8988T (cell line): ENCODE measurements at places on chromosomes 6 and 20.

DNA sequence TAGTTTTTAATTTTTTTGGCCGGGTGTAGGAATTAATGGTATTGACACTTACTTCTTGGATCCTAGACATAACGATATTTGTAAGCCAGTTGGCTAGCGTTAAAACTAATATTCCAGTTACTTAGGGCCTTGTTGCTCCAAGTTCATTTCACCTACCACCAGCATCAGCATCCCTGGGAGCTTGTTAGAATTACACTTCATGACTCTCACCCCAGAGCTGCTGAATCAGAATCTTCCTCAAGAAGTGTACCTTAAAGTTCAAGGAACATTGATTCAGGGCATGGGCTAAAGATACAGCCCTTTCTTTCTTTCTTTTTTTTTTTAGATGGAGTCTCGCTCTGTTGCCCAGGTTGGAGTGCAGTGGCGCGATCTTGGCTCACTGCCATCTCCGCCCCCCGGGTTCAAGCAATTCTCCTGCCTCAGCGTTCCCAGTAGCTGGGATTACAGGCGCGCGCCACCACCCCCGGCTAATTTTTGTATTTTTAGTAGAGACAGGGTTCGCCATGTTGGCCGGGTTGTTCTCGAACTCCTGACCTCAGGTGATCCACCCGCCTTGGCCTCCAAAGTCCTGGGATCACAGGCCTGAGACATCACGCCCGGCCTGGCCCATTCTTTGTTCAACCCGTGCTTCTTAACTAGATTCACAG is 1.1 kb downstream of the SLX4IP start:
- no peak for DNase-seq

GRCh38 chr20:49792006-49792405 is 20.6 kb upstream of the SLC9A8 start:
- DNase-seq, result no peak

- DNase-seq, result no peak
Measured at GRCh38 chr6:30200551-30201281, 12.5 kb downstream of the TRIM26 start.

- no peak for DNase-seq
Measured at GRCh38 chr6:12034349-12034748, 22.2 kb downstream of the HIVEP1 start.

- no peak for DNase-seq
Measured at GRCh38 chr6:1970151-1970561, 275.2 kb downstream of the GMDS start.

DNA sequence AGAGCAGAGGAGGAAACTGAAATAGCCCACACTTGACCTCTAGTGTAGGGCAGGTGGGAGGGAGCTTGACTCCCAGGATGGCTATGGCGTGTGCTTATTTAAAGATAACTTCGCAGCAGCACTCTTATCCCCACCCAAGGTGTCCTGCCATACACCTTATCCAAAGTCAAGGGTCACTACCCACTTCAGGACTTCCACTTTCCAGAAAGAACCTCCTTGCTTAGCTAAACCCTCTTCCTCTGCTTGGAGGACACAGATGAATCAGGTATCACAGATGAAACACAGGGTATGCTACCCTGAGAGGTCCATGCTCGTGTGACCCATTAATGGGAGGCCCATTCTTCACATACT is 2.3 kb downstream of the RIN2 start:
- DNase-seq, result no peak

- no peak for DNase-seq
Measured at GRCh38 chr6:26554697-26555504, 16.7 kb downstream of the HMGN4 start.

GRCh38 chr6:75421316-75422023 is 72.1 kb downstream of the FILIP1 start:
- no peak for DNase-seq

DNA sequence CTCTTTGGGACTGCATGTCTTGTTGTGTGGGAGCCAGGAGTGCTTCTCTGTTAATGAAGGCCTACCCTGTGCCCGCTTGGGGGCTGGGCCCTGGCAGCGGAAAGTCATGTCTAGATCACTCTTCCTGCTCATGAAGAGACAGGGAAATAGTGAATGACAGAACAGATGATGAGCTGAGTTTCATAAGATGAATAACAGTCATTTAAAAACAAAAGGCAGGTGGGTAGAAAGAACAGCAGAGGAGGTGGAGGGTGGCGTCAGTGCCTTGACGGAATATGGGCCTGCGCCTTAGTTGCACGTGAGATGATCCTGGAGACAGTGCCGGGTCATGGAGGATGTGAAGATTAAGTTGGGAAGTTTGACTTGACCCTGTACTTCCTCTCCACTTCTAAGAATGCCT is 85.5 kb downstream of the ARID1B start:
- no peak for DNase-seq

GRCh38 chr6:106448000-106448426 is 87.5 kb downstream of the CRYBG1 start:
- DNase-seq, result no peak

- peak; percentile 95 for DNase-seq
Measured at GRCh38 chr6:3162565-3163247, 5.4 kb upstream of the TUBB2A start.

GRCh38 chr6:168968228-168968627 is 285.4 kb downstream of the THBS2 start:
- DNase-seq, result no peak

- DNase-seq, result no peak
Measured at GRCh38 chr20:60056407-60057122, 98.3 kb downstream of the CDH26 start.

DNA sequence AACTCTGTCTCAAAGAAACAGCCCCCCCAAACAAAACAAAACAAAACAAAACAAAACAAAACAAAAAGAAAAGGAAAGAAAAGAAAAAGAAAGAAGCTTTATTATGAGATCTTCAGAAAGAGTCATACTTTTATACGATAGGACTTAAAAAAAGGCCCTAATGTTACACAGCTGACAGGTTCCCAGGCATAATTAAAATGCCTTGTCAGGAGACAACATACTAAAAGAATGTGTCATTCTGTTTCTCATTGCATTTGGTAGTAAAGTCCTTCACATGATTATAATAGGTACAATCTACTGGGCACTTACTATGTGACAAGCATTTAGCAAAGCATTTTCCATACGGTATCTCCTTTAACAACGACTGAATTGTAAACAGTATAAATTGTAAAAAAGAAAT is 36.4 kb upstream of the RPN2 start:
- no peak for DNase-seq

GRCh38 chr6:16733085-16733484 is 28.2 kb downstream of the ATXN1 start:
- no peak for DNase-seq

DNA sequence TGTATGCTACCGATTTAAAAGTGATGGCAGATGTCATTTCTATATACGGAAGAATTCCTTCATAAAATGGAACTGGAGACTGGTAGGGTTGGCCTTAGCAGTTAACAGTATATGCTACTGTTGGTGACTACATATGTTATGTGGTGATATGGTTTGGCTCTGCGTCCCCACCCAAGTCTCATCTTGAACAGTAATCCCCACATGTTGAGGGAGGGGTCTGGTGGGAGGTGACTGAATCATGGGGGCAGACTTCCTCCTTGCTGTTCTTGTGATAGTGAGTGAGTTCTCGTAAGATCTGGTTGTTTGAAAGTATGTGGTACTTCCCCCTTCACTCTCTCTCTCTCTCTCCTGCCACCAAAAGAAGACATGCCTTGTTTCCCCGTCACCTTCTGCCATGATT is 29.6 kb downstream of the RGS17 start:
- no peak for DNase-seq

GRCh38 chr6:46419576-46420002 is 71.7 kb downstream of the RCAN2 start:
- DNase-seq, result no peak

DNA sequence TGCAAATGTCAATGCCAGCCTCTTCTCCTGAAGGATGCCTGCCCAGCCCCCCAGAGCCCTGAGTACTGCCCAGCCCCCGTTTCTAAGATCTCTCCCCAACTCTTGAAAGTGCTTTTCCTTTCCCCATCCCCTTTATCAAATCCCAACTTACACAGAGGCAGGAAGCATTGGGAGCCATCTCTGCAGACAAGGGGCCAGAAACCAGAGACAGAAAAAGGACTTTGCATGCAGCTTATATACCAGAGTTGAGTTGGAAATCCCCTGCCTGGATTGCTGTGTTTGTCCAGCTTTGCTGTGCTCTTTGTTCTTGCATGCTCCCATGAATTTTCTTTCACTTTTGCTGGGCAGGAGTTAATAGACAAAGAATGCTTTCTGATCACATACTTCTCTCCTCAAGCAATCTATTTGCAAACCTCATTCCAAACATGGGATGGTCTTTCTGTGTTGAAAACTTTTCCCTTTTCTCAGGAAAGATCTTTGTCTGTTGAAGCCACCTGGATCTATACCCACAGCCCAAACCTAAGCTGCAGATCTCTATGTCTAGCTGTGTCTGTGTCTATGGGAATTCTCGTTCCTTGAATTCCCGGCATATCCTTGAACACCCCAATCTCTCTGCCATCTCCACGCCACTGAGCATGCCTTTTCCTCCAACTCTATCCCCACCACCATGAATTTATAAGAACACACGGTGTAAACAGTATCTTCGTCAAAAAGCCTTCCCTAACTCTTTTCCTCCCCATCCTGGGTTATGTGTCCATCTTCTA is at the start of gene UBD:
TSS of gene UBD (minus strand) at position 209 of the 764 bp plus-strand sequence. CDS start at position 178, 31 bp downstream.
- no peak for DNase-seq

DNA sequence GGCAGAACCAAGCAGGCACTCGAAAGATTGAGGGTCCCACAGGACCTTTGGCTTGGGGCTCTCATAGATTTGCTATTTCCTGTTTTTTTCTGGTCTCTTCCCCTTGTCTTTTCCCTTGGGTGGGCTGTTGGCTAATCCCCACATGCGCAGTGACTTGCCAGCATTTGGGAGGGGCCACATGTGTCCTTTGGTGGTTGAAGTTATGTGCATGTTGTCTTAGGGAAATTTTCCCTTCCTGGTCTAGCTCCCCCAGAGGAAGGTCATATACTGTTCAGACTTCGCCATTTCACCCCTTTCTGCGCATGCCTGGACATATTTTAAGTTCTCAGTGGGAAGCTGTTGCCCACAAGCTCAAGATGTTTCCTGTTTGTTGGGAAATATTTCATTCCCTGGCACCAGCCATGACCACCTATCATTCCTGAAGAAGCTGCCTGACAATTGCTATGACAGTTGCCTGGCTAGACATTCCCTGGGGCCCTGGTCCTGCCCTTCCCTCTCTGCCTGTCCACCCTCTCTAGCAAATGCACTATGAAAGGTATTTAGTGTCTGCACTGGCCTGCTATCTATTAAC is 156.2 kb upstream of the THBS2 start:
- DNase-seq, result no peak

GRCh38 chr6:16737925-16738324 is 23.3 kb downstream of the ATXN1 start:
- no peak for DNase-seq

DNA sequence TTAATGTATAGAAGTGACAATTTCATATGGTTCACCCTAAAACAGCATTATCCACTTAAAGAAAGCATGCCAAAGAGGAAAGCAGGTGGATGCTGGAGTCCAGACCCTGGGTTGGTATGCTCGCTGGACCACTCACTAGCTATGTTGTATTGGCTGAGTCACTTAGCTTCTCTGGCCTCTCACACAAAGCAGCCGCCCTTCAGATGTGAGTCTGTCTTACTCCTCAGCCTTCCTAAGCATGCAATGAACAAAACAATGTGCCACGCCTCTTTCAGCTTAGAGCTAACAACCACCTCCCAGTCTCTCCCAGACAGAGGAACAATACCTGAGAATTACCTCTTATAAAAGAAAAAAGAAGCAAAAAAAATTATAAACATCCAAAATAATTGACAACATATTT is 29.4 kb downstream of the SIM1 start:
- DNase-seq, result no peak

- no peak for DNase-seq
Measured at GRCh38 chr20:3804254-3804751, 8.2 kb downstream of the CDC25B start.

DNA sequence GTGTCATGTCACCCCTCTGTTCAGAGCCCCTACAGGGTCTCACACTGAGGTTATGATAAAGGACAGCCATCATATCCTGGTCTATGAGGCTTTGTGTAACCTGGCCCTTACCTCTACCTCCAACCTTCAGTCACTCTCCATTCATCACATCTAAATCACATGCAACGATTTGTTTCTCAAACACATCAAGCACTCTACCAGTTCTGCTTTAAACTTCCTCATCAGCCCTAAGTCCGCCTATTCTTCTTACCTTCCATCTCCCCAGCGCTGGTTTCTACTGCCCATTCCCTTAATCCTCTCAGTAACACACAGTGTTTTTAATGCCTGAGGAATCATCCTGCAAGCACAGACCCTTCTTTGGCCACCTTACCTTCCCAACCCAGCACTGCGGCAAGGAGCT is 17.9 kb upstream of the BACH2 start:
- DNase-seq, result no peak

GRCh38 chr6:105994118-105994590 is 92.0 kb upstream of the PRDM1 start:
- no peak for DNase-seq

- DNase-seq, result no peak
Measured at GRCh38 chr20:5642155-5642981, 107.8 kb upstream of the SHLD1 start.

- DNase-seq, result peak; percentile 64
Measured at GRCh38 chr20:56875052-56875659, 246.1 kb downstream of the TFAP2C start.

DNA sequence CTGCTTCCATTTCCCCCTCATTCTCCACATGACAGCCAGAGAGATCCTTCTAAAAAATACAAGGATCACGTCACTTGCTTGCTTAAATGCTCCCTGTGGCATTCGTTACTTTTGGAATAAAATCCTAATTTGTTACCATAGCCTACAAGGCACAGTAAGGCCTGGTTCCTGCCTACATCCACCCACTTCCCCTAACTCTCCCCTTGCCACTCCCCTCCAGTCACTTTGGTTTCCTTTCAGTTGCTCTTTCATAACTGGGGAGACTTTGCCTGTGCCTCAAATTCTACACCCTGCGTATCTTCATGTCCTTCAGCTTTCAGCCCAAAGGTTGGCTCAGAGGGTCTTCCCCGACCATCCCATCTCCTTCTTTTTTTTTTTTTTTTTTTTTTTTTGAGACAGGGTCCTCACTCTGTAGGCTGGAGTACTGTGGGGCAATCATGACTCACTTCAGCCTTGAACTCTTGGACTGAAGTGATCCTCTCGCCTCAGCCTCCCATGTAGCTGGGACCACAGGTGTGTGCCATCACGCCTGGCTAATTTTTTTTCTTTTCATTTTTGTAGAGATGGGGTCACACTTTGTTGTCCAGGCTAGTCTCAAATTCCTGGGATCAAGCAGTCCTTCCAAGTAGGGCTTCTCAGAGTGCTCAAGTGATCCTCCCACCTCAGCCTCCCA is 12.5 kb downstream of the ID1 start:
- DNase-seq, result no peak

DNA sequence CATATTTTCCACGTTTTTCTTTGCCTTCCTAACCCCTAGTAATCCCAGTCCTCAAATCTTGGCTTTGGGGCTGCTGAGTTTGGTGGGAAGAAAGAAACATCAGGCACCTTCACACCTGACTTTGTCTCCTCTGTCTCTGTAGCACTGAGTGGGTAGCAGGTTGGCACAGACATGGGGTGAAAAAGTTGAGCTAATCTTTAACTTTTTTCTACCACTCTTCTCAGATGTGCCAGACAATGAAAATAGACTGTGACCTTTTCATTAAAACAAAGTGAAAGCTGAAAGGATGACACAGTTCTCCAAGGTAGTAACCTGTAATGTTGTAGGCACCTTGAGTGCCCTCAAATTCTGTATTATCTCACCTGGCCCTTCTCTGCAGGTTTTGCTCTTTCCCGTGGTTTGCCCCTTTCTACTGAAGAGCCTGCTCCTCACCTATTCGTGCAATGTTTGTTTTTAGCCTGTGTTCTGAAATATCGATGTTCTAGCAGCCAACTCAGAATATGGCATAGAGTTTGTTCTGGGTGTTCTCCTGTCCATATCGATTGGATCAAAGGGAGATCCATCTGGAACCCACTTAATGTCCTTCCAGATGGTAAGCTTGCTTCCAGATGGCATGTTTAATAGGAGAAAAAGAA is 57.8 kb upstream of the ATXN1 start:
- no peak for DNase-seq
